ENCODE measurements at places on chromosomes 1 and 21. TPM values are rescaled to one million over a fixed set of nuclear protein-coding genes. Genes with fewer than 3 reads are reported as not detected.
A peak's percentile ranks its signal among the peaks of the same experiment; 100 is the strongest.

The NLRP3 gene
- 0.29 TPM for polyA plus RNA-seq

The FAM72C gene
- polyA plus RNA-seq: 7.8 TPM

The AMY1A gene
- polyA plus RNA-seq: not detected

The ZNF683 gene
- polyA plus RNA-seq: not detected

The SLAMF6 gene
- polyA plus RNA-seq: 0.15 TPM

The BLACAT1 gene
- polyA plus RNA-seq: 0.10 TPM

The UBXN11 gene
- 31.6 TPM for polyA plus RNA-seq

The NCAM2 gene
- 6.1 TPM for polyA plus RNA-seq

The SPRR2A gene
- not detected for polyA plus RNA-seq

The MPL gene
- 0.32 TPM for polyA plus RNA-seq

The PODN gene
- polyA plus RNA-seq: 3.6 TPM

- DNase-seq: peak; percentile 91
Measured at GRCh38 chr21:32021319-32021994, 148.6 kb downstream of the HUNK start.

DNA sequence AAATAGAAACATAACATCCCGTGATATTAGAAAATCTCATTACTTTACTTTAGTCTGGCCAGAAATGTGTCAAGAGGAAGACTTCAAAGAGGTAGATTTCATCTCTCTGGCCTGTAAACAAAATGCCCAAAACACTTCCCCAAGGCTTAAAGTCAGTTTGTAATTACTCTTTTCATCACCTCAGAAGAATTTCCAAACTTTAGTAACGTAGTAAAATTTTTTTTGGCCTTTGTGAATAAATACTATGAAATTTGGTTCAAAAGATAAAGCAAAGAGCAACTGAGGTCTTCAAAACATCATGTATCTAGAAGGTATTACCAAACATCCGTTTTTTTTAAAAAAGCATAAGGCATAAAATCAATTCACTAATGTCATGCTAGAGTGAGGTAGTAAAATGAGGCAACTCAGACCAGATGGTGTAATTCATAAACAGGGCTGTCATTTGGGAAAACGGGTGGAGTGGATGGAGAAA, 51.4 kb downstream of the LEPR start:
- DNase-seq: peak; percentile 34

- no peak for DNase-seq
Measured at GRCh38 chr1:77538956-77539518, 143.4 kb downstream of the ZZZ3 start.

DNA sequence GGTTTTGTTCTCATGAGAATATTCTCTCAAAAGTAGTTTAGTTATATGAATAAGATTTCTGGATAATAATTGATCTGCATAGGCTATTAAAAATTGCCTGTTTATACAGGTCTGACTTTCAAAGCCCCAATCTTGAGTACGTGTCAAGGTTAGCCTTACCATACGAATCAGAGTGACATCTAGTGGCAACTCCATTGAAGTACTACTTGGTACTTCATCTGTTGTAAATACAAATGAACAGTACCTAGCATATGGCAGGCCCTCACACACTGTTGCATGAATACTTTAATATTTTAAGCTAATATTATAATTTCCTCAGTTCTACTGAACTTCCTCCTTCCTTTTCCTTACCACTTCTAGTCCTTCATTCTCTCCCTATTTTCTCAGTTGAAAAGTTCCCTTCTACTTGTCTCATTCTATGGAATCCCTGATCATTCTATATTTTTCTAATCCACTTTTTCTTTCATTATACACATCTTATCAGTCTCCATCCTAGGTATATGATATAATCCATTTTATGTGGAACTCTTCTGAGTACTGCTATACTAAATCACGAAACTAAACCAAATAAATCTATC, 101.2 kb downstream of the AKT3 start:
- DNase-seq: peak; percentile 86

DNA sequence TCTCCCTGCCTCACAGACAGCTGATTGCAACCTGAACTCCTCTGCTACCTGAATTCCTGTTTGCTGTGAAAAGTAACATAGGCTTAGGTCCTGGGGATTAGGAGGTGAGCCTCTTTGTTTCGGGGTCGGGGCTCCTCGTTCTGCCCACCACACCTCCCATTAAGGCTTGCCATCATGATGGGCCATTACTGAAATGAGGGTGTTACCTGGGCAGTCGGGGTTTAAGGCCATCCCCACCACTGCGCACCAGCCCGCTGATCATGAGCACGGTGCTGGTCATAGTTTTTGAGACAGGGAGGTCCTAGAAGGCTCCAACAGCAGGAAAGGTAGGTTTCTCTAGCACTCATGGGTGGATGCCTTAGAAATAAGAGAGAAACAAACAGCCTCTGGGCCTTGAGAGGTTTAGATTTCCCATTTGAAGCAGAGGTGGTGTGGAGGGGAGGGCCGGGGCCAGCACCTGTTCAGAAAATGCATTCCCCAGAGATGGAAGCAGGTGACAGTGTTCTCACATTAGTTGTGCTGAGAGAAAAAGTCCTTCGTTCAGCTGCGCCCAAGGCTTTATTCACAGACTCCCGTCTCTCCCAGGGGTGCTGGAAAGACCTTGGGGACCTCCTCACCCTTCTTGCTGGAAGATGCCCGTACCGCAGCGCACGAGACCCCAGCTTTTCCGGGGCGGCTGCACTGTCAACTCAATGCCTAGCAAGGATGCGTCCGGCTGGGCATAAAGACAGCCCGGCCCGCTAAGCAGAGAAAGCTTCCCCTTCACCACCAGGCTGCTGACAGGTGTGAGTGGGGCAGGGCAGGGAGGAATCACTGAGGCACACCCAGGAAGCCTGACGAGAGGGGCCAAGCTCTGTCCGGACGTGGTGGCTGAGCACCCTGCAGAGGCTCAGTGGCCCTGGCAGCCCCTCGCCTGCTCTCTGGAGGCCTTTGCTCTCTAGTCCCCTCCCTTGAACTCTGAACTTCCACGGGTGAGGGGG, 125.5 kb downstream of the PGBD5 start:
- no peak for DNase-seq

DNA sequence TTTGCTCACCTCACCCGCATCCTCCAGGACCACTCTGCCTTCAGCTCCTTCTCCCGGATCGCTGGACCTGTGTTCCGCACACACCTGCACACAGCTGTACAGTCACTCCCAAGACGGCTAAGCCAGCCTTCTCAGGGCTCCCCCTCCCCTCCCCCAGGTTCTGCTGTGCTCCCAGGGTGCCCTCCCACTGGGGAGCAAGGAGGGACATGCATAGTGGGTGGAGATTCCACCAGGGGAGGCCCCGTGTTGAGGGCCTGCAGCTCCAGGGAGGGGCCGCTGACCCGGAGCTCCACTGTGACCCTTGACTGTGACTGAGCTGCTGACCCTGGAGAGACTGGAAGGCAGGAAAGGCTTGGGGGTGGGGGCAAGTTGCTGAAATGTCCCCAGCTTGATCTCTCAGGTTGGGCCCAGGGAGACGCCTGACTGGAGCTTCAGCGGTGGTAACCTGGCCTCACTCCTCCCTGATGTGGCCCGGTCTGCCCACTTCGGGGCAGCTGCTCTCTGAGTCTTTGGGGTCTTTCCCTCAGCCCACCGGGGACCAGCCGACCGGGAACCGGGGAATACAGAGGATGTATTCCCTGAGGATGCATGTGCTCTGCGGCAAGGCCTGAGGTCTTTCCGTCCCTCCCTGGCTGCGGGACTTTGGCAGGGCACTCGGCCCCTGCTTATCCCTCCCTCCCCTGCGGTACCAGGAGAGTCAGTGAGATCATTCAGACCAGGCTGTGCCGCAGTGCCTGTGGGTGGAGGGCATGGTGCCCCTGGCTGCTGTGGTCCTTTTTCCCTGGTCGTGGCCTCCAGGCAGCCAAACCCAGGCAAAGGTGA, 28.6 kb upstream of the PLCH2 start:
- DNase-seq: no peak

DNA sequence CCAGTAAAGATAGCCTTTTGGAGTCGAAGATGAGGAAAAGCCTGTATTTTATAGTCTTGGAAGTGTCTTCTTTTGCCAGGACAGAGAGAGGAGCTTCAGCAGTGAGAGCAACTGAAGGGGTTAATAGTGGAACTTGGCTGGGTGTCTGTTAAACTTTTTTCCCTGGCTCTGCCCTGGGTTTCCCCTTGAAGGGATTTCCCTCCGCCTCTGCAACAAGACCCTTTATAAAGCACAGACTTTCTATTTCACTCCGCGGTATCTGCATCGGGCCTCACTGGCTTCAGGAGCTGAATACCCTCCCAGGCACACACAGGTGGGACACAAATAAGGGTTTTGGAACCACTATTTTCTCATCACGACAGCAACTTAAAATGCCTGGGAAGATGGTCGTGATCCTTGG, at the start of gene VCAM1:
Gene VCAM1 (plus strand): TSS at position 253 of the 400 bp plus-strand sequence. CDS start 119 bp downstream, at position 372.
- peak; percentile 62 for DNase-seq

DNA sequence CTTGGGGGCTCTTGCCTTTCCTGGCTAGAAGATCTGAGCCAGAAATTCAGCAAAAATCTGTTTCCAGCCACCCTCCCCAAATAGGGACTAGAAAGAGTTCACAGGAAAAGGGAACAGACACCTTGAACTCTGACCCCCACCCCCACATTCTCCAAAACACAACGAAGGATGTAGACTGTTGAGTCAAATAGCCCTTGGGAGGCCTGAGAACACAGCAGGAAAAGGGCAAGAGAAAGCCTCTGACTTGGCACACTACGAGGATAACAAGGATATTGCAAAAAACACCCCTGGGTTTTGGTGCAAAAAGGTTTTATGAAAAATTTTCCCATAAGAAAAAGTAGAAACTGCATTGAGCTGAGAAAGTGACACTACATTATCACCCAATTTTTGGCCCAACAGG, 1.9 kb upstream of the YRDC start:
- no peak for DNase-seq

GRCh38 chr1:73475316-73475870, 722.6 kb downstream of the LRRIQ3 start:
- no peak for DNase-seq

DNA sequence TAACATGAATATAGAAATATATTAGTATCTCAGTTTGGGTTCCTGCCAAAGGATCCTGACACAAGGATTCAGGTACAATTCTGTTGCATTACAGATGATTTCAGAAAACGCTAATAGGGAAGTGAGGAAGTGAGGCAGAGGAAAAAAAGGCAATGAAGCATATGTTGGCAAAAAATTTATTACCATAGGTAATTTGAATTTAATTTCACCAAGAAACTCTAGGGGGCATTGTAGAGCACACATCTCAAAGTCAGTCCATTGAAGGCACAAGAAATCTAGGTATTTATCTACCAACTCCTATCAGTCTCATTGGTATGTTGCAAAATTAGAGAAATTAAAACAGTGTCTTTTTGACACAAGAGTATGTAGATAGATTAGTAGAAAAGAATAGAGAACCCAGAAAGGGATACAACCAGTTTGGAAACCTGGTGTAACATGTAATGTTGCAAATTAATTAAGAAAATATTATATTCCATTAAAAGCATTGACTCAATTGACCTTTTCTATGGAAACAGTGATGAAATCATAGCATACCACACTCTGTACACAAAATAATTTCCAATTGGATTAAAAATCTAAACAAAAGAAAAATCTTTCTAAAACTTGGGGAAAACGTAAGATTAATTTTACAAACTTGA, 104.9 kb upstream of the SNX7 start:
- DNase-seq: no peak

DNA sequence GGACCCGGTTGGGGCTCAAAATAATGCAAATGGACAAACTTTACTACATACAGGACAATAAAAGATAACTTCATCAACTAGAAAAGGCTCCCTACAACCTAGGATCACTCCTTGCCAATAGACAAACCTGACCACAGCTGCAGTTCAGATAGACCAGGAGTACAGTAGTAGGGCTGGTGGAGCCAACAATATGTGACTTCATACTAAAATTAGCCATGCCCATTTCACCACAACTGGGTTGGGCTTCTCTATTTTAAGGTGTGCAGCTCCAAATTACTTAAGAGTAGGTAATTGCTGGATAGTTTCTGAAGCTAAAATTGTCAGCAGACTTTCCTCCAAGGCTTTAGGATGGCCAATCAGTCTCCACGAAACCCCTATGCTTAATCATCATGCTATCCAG, 3.9 kb downstream of the DENND1B start:
- no peak for DNase-seq

GRCh38 chr21:29326914-29327554, 28.3 kb downstream of the BACH1 start:
- DNase-seq: no peak

DNA sequence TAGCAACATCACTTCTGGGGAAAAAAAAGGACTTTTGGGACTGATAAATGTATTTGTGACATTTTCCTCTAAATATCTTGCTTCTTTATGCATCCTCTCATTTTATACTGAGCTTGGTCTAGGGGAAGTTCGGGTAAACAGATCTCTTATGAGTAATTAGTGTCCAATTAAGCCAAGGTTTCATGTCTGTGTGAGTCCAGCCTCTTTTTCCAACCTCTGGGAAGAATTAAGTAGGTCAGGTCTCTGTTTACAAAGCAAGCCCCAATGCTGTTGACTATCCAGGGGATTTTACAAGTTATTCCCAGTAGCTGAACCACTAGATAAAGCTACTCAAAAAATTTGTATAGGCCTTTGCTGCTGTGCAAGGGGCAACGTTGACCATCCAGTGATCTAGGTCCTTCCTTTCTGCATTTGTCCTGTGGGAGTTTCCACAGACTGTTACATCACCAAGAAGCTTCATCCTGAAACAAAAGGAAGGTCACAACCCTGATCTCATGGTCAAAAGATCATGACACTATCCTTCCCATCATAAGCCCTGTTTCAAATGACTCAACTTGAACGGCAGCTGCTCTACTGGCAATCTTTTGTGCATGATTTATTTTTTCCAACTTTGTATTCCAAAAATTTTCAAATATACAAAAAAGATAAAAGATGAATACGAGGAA, 74.3 kb downstream of the ETS2 start:
- no peak for DNase-seq

DNA sequence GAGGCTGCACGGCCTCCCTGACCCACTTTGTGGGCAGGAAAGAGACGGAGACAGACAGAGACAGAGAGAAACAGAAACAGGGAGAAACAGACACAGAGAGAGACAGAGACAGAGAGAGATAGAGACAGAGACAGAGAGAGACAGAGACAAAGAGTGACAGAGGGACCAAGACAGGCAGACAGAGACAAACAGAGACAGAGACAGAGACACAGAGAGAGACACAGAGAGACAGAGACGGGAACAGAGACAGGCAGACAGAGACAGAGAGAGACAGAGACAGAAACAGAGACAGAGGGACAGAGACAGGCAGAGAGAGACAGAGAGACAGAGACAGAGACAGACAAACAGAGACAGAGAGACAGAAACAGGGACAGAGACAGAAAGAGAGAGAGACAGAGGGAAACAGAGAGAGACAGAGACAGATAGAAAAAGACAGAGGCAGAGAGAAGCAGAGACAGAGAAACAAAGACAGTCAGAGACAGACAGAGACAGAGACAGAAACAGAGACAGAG, 3.1 kb downstream of the COL6A1 start:
- DNase-seq: no peak

- DNase-seq: peak; percentile 58
Measured at GRCh38 chr1:177902266-177902665, 67.6 kb downstream of the SEC16B start.

DNA sequence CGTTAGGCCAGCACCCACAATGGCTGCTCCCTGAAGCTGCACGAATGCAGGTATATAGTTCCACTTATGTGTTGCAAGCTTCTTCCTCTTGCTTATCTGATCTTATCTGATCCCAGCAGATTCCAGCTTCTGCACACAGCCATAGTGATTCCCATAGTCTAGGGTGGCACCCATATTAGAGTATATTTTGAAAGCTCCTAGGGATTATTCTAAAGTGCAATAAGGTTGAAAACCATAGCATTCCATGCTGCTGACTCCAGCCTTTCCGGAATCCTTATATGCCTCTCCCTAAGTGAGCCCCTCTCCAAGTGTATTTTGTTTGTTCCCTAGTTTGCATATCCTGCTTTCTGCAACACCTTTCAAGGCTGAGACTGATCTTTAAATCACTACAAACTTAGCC, 432.0 kb downstream of the SETD4 start:
- no peak for DNase-seq
